Activated CD4-positive, alpha-beta T cell treated with anti-CD3 and anti-CD28 coated beads, Interleukin-2, amount 10 ng/mL, durations not matched to agents 24 days and 14 days (primary cell): ENCODE measurements at places on chromosomes 7 and 10.

DNA sequence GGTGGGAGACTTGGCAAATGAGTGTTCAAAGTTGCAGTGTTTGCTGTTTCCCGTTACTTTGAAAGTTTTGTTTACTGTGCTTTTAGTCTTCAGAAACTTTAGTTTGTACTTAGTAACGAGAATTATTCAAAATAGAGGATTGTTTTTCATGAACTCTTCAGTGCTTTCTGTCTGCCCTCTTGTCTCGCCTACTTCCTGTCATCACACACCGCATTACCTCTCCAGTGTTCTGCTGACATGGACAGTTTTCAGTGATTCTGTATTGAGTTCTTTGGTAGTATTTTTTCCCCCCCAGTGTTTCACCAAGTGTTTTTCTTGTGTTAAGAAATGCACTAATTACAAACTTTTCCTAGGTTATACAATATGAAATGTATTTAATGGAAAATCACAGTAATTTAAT, 207.0 kb downstream of the MLLT10 start:
- peak; percentile 78 for DNase-seq

DNA sequence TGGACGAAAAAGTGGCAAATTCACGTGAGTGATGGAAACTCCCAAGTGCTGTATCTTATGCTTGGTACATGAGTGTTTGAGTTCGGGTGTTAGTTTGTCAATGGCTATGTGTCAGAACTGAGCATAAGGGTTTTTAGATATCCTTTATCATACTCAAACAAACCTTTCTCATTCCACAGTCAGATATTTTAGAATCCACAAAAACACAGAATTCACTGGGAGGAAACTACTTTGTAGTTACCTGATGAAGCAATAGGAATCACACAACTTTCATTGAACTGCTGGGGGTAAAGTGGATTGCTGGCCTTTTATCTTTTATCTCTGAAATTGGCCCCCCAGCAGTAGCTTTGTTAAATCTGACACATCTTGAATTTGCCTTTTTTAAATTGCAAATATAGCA, 64.0 kb downstream of the DKK1 start:
- no peak for DNase-seq

DNA sequence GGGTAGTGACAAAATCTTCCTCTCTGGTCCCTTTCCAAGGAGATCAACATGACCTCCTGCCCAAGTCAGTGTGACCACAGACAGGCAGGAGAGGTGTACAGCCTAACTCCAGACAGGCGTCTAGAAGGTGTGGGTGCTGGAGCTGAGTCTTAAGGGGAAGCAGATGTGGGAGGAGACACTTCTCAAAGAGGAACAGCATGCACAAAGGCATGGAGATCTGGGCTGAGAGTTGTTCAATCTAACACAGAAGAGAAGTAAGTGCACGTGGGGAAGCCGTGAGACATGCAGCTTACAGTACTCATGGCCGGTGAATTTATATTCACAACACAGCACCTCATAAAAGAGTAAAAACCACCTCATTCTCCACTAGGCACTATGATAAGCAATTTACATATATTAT, 23.8 kb upstream of the GSDME start:
- no peak for DNase-seq

DNA sequence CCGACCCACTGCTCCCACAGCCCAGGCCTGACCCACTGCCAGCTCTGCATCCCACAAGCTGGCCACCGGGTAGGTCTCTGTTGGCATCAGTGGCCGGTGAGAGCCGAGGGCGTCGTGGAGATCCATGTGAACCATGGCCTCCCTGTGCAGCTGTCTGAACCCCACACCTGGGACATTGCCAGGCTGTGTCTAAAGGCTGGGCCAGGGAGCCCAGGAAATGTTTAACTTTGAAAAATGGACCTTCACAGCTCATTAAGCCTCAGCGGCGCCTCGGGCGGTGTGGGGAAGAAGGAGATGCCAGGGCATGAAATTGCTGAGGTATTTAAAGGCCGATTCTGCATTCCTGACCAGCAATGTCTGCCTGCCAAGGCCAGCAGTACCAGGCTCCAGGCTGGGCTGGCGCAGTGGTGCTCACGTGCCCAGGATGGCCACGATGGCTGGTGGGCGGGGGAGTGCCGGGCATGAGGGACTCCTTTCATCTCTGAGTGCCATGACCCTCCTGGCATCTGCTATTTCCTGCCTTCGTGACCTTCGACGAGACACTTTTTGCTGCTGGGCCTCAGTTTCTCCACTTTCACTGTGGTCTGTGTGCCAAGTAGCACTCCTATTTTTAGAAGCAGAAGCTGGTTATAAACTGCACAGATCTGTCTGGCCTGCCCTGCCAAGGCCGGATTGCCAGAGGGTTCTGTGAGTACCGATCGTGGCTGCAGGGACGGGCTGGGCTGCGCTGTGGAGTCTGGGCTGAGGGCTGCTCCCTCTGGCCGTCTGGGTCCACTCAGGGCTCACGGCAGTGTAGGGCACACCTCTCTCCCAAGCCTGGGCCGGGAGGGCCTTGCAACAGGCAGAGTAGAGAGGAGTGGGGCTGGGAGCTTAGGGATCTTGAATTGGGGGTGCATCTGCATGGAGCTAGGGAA, 21.8 kb downstream of the ELFN1 start:
- no peak for DNase-seq

DNA sequence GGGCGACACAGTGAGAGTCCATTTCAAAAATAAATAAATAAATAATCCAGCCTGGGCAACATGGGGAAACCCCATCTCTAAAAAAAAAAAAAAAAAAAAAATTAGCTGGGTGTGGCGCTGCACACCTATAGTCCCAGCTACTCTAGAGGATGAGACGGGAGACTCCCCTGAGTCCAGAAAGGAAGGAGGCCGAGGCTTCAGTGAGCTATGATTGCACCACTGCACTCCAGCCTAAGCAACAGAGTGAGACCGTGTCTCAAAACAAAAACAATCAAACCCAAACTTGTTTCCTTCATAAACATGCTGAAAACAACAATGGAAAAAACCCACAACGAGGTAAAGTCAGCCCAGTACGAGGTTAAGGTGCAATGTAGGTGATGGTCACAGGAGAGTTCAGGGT, 1.2 kb downstream of the COX19 start:
- DNase-seq, result peak; percentile 69

DNA sequence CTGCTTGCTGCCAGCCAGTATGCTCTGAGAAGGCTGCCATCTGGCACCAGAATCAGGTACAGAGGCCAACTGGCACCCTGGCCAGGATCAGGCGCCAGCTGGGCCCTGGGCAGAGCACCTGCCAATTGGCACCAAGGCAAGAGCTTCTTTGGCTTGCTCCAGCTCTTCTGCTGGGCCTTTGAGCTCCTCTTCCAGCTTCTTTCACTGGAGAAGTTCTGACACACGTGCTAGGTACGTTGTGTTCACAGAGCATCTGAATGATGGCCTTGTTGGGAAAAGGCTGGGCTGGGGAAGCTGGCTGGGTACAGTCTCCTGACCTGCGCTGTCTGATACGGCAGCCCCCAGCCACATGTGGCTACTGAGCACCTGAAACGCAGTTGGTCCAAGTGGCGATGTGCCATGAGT, 31.7 kb upstream of the OPALIN start:
- no peak for DNase-seq

- no peak for DNase-seq
Measured at GRCh38 chr7:133775201-133775600, 351.9 kb upstream of the LRGUK start.

GRCh38 chr10:34121125-34121753, 693.9 kb downstream of the PARD3 start:
- DNase-seq, result no peak

DNA sequence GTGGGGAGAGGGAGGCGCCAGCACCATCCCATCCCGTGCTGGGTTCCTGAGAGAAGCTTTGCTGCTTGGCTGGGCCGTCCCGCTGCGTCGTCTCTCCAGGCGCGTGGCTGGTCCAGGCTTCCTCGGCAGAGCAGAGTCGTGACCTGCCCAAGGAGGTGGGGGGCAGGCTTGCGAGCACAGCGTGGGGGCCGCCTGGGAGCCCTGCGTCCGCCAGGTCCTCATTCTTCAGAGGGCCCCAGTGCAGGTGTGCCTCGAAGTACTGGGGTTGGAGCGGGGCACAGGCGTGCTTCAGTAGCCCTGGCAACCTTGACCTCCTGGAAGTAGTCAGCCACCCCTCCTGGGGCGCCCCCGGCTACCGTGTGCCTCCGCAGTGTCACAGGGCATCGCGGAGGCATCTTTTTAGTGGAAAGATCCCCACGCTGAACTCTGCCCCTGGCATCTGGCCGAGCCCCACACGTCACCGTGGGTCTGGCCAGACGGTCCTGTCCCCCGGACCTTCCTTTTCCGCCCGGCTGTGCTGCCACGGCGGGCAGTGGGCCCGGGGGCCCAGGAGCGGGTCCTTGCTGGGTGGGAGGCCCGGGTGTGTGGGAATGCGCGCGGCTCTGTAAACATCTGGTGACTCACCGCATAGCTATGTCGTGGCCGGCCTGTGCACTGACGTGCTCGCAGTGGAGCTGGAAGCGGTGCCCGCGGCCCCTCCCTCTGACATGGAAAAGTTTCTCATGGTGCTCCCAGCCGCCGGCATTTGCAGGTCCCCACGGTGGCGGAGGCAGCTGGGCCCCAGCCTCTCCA, 6.4 kb downstream of the MAFK start:
- no peak for DNase-seq

- DNase-seq, result peak; percentile 78
Measured at GRCh38 chr7:2231992-2232765, 566 bp downstream of the MAD1L1 start.

GRCh38 chr10:98055841-98056516, 25.6 kb upstream of the CRTAC1 start:
- DNase-seq, result peak; percentile 61

- DNase-seq, result no peak
Measured at GRCh38 chr10:132650611-132651250, 113.1 kb downstream of the INPP5A start.

DNA sequence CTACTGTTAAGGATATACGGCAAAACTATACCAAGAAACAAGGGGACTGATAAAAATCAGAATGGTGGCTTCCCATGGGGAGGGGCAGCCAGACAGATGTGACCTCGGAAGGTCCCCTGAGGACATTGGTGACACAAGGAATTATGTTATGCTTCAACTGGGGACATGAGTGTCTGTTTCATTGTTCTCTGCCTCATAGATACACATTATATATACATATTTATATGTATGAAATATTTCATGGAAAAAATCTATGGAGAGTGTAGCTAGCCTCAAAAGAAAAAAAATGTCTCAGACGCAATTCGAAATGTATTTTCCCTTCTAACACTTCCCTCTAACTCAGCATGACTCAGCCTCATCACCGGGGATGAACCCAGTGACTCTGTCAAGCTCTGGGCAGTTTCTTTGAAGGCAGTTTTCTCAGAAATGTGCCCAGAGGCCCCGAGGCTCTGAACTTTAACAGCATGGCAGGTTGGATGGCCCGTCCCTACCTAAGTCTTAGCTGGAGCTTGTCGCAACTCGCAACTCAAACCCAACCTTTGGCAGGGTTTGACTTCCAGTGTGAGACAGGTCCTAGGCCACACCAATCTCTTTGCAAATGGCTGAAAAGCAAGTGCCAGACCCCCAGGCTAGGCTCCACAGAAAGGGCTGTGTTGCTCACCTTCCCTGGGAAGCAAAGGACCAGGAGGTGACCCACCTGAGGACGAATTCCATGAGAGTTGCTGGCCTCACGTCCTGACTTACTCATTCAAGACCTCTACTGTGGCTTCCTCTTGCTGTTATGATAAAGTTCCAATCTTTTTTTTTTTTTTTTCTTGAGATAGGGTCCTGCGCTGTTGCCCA, 86.9 kb downstream of the CARD11 start:
- peak; percentile 80 for DNase-seq

DNA sequence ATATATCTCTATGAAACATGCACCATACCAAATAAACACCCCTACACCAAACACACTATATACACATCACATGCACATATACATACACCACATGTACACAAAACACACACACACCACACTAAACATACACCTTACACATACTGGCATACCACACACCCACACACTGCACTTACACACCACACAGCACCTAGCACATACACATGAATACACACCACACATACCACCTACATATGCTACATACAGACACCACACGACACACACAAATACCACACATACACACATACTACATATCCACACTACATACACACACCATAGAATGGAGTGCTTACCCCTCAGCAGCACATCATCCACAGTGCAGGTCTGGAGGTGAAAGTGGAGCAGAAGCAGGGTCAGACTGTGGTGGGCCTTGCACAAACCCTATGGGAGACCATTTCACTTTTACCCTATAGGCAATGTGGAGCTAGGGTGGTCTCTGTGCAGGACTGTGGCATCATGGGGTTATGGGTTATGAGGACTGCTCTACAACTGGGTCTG, 64.6 kb downstream of the WDFY4 start:
- no peak for DNase-seq

DNA sequence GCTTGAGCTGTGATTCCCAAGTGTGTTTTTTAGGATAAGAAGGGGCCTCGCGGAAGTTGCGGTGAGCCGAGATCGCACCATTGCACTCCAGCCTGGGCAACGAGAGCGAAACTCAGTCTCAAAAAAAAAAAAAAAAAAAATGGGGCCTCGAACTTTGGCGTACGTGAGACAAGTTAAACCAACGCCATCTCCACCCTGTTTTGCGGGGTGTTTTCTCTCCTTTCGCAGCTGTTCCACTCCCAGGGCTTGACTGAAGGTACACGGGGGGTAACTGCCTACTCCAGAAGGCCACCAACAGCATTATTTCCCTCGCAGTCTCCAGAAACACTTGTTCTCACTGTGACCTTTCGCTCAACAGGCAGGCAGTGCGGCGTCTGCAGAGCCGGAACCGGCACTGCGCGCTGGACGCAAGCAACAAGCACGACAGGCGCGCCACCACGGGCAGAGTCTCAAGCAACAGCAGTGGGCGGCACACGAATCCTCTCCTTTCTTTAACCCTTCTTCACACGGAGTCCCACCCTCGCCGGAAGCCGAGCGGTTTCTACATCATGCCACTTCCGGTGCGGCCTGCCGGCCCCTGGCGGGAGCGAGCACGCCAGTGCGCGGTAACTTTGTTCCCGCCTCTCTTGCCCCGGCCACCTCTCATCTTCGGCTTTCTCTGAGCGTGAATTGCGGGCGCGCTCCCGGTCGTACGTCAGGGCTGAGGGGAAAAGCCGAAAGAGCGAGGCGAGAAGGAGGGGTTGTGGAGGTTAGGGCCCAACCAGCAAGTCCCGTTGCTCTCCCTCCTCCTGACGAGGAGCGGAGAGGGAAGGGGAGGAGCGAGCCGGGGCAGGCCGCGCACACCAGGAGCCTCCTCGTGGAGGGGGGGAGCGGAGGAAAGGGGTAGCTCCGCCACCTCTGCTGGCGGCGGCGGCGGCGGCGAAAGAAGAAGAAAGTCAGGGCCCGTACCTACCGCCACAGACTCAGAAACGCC, 814 bp upstream of the CDK13 start:
- peak; percentile 99 for DNase-seq

DNA sequence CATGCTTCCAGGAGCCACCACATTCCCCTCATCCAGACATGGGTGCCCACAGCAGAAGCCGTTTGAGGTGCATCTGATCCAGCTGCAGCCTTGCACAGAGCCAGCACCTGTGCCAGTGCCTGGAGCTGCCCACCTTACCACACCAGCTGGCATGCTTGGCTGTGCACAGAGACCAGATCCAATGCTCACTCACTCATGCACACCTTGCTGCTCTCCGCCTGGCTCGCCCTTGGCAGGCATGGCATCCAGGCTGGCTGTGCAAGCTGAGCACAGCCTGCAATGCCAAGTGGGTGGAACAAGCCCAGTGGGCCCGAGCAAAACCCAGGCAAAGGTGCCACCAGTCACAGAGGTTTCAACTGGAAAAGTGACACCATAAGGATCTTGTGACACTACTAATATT, 66.9 kb upstream of the SEMA3A start:
- DNase-seq, result no peak
